ENCODE measurements at places on chromosomes 13 and 19. TPM values are rescaled to one million over a fixed set of nuclear protein-coding genes. Genes with fewer than 3 reads are reported as not detected.

KLF5 gene
- total RNA-seq: 3.4 TPM

IGSF23 gene
- 0.05 TPM for total RNA-seq

ZNF699 gene
- 4.5 TPM for total RNA-seq

TMEM238 gene
- 2.5 TPM for total RNA-seq

C1QTNF9B gene
- 0.38 TPM for total RNA-seq

LPAR2 gene
- 5.9 TPM for total RNA-seq

ZNF729 gene
- not detected for total RNA-seq

CHST8 gene
- total RNA-seq: 0.47 TPM

VSTM2B gene
- not detected for total RNA-seq
